Calu3 (cell line): ENCODE measurements at places on chromosomes 2 and 18.

GRCh38 chr2:165508927-165509326, 39.4 kb downstream of the CSRNP3 start:
- DNase-seq = no peak

DNA sequence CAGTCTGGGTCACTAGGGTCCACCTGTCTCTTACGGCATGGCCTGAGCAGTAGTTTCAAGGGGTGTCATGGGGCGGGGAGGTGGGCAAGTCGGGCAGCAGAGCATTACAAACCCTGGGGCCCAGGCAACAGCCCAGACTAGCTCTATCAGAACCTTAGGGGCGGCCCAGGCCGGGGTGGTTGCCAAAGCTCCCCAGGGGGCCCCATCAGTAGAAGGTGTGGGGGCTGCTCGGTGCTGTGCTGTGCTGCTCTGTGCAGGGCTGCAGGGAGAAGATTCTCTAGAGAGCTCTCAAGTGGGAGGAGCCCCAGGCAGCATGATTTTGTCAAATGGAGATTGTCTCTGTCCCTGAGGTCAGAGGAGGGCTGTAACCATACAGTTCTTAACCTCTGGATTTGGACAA, 36.4 kb upstream of the SLC14A1 start:
- DNase-seq = no peak

- no peak for DNase-seq
Observed at GRCh38 chr2:44895061-44895460, 46.4 kb upstream of the SIX3 start.

DNA sequence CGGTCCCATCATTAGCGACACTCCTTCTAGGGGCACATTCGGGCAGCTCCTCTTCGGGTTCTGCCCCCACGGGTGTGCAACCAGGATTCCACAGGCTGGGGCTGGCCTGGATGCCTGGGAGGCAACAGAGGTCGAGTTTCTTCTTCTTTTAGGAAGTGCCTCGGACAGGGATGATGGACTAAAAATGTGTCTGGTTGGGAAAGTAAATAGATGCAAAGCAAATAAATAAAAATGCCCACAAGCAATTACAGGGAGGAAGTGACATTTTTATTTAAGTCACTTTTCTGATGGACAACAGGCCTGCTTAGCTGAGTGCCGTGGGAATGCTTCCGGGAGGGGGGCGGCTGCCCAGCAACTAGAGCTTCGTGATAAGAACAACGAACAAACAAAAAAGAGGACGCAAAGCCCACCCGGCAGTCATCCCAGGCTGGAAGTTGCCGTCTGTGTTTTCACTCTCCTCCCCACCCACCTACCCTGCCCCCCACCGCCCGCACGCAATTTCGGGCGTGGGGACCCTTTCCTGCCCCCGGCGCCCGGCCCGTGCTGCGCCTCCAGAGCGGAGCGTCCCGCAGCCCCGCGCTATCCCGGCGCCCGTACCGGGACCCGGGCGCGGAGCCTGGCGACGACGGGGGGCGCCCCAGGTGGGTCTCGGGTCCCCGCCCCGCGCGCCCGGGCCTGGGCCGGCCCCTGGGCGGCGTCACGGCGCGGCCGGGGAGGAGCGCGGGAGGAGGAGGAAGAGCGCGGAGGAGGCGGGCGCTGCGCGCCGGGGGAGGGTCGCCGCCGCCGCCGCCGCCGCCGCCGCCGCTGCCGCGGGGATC, 412 bp upstream of the NCK2 start:
- peak; percentile 72 for DNase-seq

GRCh38 chr2:4356109-4356508, 652.7 kb downstream of the DCDC2C start:
- DNase-seq = no peak

DNA sequence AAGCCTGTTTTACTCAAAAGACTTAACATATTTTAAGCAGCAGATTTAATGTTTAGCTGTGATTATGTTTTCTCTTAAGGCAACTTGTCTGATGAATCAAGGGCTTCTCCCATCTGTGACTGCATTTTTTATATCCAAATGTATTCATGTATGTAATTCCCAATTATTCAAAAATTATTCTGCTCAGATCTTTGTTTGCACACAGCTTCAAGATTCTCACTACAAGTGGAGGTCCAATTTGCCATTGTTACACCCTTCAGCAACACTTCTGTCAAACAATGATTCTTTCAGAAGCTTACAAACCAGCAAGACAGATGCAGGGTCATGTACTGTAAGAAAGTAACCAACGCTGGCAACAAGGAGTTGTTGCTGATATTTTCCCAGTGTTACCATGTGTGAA, 5.9 kb upstream of the LRPPRC start:
- DNase-seq = no peak

- no peak for DNase-seq
Observed at GRCh38 chr2:208356846-208357574, 49.6 kb upstream of the PTH2R start.

DNA sequence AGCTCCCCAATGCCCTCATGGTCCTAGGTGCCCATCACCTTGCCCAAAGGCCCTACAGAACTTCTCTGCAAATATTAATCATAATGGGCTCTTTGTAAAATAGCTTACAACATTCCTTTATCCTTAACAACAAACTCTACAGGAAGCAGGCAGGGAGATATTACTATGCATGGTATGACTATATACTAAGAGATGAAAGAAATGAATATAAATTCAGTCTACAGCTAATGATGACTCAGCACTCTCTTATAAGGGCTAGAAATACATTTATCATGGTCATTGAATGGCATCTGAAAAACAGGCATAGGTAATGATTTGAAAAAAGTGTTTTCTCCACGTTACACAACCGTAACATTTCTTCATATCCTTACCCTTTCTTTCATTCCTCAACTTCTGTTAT, 254.8 kb upstream of the DSEL start:
- DNase-seq = no peak

- DNase-seq = no peak
Observed at GRCh38 chr18:10094655-10095054, 180.8 kb downstream of the VAPA start.

DNA sequence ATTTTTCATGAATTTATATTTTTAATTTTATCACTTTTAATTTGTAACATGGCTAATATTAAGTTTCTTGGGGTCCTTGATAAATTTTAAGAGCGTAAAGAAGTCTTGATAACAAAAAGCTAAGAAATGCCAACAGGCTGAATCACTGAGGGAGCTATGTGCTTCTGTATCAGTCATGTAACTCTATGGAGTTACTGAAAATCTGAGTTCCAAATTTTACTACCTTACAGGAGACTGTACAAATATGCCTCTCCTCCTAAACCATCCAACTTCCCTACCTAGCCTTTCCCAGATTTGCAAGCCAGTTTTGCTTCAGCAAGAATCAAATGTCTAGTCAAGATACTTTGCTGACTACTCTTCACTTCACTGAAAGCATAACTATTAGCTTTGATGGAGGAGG, 35.7 kb downstream of the FEZ2 start:
- no peak for DNase-seq

DNA sequence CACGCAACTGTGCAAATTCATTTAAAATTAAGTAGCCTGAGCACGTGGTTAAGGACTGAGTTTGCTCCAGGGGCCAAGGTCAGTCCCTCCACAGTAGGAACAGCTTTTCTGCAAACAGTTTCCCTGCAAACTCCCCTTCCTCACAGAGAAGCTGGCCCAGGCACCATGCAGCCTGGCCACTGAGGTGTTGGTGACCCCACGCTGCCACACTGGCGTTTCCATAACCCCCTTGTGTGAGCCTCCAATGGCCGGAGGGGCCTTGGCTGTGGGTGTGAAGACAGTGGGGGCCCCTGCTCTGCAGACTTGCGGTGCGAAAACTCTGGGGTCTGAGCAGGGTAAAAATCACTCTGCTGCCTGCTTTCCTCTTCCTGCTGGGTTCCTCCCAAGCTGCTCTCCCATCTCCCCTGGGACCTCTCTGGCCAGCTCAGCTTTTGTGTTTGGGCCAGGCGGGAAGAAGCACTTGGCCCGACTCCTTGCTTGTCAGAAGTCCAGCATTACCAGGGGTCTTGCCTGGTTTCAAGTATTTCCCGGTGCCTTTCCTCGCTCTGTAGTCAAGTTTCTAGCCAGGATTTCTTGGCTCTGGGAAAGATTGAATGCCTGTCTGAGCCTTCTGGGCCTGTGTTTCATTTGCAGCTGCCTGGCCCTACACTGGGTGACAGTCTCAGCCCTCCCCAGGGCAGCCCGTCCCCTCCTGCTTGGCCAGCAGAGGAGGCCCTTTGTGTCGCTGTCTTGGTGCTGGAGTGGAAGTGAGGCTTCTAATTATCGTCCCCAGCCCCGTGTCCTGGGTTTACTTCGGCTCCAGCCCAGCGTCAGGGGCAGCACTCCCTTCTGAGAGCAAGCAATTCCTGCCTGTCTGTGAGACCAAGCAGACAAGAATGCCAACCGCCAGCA, 131.4 kb upstream of the SLC1A4 start:
- DNase-seq = no peak

- no peak for DNase-seq
Observed at GRCh38 chr2:164558450-164558849, 62.8 kb downstream of the GRB14 start.

- DNase-seq = no peak
Observed at GRCh38 chr2:231717281-231718171, 9.2 kb downstream of the PTMA start.

DNA sequence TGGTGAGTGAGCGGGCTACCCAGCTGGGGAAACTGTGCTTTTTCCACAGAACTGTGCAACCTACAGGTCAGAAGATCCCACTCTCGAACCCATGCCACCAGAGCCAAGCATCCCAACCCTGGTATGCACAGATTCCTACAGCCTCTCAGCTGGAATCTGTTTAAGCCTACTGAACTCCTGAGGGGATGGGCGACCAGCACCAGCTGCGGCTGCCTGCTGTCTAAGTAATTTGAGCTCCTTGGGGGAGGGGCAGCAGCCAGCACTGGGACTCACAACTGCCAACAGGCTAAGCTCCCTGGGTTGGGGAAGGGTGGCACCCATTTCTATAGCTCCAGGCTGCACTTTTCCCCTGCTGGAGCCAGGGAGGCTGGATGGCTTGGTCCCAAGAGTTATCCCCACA, 11.8 kb downstream of the CYP27C1 start:
- DNase-seq = no peak

- DNase-seq = no peak
Observed at GRCh38 chr2:114754907-114755563, 312.6 kb downstream of the DPP10 start.

DNA sequence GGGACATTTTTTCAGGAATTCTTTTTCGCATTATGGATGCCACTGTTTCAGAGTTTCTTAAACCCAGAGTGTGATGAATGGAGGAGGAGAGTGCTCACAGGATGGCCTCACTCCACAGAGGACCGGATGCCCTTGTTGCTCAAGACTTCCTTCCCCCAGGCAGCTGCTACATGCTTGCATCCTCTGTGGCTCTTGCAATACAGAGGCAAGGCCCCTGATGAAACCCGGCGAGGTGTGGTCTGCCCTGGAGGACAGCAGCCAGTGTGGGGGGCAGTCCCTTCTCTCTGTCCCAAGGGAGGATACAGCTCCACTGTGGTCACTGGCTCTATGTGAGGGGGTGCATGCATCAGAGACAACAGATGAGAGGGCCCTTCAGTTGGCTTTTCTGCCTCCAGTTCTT, 109.6 kb downstream of the SH3RF3 start:
- no peak for DNase-seq

GRCh38 chr2:154692927-154693326, 5.6 kb upstream of the KCNJ3 start:
- DNase-seq = peak; percentile 24

DNA sequence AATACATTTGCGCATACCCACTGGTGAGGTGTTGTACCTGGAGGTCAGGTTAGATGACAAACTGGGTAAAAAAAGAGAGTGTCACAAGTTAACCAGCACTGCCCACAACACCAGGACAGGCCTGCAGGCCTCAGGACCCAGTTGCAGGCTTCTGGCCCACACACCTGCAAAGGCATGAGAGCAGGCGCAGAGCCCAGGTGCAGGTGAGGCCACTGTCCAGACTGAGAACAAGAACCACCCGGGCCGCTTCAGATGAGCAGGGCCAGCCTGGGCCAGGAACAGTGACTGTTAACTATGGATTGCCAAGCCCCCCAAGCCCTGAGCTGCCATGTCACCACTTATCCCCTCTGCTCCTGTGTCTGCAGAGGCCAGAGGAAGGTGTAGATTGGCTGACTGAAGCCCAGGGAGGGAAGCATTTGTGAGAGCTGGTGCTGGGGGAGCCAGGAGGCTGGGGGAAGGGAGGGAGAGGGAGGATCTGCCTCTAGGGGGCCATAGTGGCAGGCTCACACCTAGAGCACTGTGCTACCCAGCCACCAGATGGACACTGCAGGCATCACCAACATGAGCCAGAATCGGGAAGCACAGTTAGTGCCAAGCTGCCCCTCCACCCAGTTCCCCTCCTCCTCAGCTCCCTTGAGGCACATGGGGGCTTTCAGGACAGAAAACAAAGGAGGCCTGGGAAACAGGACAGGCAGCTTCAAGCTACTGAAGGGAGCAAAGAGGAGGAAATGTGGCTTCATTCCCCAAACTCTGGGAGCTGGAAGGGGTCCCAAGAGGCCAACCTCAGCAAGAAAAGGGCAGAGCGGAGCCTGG, 35.4 kb downstream of the SFXN5 start:
- DNase-seq = no peak

DNA sequence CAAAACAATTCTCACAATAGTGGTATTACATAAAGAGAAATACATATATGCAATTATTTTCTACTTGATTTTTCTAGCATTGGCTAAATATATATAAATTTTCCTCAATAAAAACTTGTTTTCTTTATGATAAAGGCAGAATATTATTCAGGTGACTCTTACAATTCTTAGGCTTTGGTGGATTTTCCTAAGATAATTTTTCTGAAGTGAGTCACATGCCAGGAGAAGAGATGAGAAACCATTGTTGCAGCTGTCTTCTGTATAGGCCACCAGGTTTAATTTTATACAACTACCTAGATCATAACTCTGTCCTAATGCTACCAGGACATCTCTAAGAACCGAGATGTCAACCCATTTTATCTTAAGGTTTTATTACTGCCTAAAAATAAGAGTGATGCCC, 552.4 kb upstream of the CDH2 start:
- no peak for DNase-seq

- DNase-seq = no peak
Observed at GRCh38 chr2:81389203-81389602, 1084.7 kb upstream of the LRRTM1 start.

GRCh38 chr18:70181015-70181414, 24.5 kb downstream of the RTTN start:
- DNase-seq = peak; percentile 5

GRCh38 chr2:70767699-70768589, at the start of gene ADD2:
TSS of gene ADD2 (minus strand) at chr2:70768200. CDS start at chr2:70706408, 61,792 bp downstream.
- DNase-seq = no peak

DNA sequence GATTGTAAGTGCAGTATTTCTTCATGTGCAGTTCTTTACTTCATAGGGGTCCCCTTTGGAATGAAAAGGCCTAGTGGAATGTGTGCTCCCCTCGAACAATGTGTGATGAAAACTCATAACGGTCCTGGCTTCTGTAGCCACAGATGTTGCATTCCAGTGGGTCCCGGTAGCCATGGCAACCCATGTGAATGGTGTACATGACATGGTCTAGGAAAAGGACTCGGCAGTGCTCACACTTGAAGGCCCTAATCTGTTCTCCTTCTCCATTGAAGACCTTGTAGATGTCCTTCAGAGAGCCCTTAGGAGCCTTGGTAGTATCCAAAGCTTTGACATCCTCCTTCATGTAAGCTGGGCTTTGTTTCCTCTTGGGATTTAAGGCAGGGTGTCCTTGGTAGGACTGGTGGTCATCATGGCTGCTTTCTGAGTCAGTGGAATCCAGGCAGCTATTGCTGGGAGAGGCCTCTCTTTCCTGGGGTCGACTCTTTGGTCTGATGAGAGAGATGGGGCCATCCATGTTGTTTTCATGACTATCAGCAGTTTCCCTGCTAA, 144.0 kb downstream of the IKZF2 start:
- DNase-seq = no peak
